ENCODE measurements at places on chromosomes 3 and 15.

GRCh38 chr15:94677202-94677790 lies 445.9 kb downstream of the MCTP2 start:
- no peak for DNase-seq

GRCh38 chr3:135091946-135092345 lies 296.9 kb downstream of the EPHB1 start:
- no peak for DNase-seq

GRCh38 chr3:23567917-23568316 lies 237.8 kb upstream of the UBE2E1 start:
- DNase-seq: no peak

DNA sequence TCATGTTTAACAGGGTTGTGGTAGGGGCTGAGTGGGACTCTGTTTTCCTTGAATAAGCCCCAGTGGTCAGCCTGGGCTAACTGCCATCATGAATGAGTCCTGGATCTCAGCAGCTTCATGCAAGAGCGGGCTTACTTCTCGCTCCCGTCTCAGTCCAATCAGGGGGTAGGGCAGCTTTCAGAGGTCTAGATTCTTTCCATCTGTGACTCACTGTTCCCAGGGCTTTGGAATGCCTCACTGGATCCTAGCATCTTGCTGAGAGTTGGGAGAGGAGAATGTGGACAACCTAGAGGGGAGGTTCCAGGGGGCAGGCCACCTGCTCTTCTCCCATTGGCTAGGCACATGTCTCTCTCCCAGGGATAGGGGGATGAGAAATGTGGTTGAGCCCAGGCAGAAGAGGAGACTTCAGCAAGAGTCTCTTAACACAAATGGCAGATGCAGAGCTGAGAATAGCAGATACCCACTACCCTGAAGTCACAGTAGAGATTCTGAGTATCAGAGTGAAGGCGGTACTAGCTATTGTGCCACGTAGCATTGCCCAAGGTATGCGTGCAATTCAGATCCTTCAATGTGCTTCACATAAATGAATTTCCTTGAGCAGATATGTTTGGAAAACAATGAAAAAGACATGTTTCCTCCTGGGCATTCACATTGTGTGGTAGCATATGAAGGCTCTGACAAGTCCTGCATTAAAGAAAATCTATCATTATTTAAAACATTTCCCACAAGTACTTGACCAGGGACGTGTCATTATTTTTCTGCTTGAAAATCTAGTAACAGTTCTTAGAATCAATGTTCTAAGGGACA lies 257.7 kb upstream of the PROK2 start:
- DNase-seq: no peak

DNA sequence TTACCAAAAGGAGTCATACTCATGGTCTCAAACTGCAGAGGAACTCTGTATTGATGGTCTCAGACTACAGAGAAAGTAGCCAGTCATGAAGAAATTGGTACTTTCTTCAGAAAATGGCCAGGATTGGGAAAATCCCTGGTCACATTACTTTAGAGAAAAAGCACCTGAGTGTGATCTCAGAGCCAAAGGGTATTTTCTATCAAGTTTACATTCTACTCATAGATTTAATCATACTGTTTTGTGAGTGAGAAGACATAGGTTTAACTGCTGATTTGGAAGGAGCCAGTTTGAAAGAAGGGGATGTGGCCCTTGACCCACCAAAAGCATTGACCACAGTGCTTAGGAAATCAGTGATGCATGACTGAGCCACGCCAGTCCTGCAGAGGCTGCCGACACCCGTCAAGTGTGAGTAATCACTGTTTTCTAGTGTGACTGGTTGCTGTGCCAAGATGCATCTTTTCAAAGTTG lies 203.6 kb downstream of the AKAP13 start:
- DNase-seq: peak; percentile 31

GRCh38 chr3:81395739-81396513 lies 365.5 kb downstream of the GBE1 start:
- no peak for DNase-seq

- DNase-seq: no peak
Measured at GRCh38 chr3:20317616-20318015, 131.6 kb upstream of the SGO1 start.

GRCh38 chr15:92638291-92638708 lies 17.3 kb downstream of the FAM174B start:
- no peak for DNase-seq

DNA sequence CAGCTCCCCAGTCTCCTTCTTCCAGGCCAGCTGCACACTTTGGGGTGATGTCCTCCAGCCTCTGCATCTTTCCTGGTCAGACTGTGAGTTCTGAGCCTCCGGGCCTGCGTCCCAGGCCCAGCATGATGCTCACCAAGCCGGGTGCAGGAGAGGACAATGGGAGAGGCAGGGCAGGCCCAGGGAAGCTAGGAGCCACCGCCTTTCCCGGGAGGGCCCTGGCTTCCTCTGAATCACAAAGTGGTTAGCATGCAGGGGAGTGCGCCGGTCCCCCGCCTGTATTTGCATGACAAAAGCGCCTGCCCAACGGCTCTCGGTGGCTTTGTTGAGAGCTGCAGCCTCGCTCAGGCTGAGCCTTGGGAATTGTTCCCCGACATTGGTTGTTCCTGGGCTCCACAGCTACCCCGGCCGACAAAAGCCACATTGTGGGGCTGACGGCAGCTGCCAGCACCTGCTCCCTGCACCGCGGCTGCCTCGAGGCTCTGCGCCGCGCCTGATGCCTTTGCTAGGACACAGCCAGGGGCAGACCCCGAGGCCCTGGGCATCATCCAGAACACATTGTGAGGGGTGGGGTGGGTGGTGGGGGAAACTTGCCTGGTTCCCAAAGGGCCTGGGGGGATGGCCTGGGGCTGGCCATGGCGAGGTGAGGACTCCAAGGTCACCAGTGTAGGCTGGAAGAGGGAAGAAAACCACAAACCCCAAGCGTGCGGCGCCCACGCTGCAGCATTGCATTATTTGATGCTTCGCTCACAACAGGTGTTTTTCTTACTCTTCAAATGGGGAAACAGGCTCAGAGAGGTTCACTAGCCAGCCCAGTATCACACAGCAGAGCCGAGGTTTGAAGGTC lies 20.0 kb upstream of the KLF13 start:
- no peak for DNase-seq

DNA sequence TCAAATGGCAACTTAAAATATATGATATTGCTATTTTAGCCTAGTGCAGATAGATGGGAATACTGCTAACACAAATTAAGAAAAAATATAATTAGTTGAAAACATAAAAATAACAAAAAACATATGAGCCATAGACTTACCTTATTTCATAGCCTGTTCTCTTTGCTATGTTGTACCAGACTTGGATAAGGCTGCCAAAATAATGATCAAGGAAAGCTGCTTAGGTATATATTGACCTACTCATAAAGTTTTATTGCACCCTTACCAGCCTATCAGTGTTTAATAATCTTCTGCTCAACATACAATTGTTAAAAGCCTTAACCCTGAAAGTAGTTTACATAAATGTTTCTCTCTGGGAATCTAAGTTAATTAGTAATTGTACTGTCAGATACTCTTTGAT lies at the start of gene SI:
Gene SI, minus strand, starts transcription at position 204 of the 400 bp plus-strand sequence. CDS start 2,484 bp downstream, outside the sequence.
- no peak for DNase-seq

DNA sequence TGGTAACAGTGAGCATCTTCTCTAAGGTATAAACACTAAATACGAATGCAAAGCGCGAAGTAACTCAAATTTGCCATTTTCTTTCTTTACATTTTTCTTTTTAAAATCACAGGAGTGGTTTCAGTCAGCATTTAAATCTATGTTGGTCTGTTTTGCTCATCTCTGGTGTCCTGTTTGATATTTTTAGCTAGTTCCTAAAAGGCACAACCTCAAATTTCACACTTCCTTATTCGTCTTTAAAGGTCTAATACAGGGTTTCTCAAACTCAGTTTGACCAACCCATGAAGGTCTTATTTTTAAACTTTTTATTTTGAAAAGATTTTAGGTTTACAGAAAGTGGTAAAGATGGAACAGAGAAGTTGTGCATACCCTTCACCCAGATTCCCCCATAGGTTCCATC lies 201.1 kb downstream of the MAGI1 start:
- DNase-seq: no peak

GRCh38 chr3:171068658-171069057 lies 42.1 kb upstream of the SLC2A2 start:
- no peak for DNase-seq

GRCh38 chr3:20235796-20236195 lies 49.8 kb upstream of the SGO1 start:
- DNase-seq: no peak

DNA sequence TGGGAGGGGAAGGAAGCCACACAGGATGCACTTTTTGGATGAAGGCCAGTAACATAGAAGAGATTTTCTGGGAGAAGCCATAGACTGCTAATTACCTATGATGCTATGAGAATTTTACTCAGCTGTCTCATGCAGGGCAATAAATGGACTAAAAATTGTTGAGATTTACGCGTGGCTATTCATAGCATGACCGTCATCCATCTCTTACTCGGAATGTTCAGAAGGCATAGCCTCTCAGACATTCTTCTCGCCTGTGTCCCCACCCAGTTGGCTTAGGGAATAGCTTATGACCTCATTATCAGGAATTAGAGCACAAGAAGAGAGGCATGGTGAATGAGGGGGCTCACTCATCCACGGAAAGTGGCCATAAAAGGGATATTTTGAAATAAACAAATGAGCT lies 107.9 kb upstream of the ATP10A start:
- no peak for DNase-seq

DNA sequence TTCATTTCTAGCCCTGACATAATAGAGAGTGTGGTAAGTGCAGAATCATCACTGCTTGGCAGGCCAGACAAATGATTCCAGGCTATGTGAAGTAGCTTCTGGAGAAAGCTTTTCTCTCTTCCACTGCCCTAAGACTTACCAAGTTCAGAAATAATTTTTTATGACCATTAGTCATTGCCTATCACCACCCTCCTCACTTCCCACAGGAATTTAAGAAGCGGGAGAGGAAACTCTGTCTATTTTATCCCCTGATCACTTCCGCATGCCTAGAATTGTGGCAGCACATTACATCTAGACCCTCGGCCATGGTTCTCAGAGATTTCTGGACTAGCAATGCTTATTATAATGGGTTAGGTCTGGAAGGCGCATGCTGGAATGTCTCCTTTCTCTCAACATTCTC lies 397.8 kb upstream of the NR2F2 start:
- DNase-seq: no peak

- DNase-seq: no peak
Measured at GRCh38 chr3:12141350-12141749, 17.4 kb downstream of the TIMP4 start.

- DNase-seq: no peak
Measured at GRCh38 chr3:20516311-20516710, 330.3 kb upstream of the SGO1 start.

DNA sequence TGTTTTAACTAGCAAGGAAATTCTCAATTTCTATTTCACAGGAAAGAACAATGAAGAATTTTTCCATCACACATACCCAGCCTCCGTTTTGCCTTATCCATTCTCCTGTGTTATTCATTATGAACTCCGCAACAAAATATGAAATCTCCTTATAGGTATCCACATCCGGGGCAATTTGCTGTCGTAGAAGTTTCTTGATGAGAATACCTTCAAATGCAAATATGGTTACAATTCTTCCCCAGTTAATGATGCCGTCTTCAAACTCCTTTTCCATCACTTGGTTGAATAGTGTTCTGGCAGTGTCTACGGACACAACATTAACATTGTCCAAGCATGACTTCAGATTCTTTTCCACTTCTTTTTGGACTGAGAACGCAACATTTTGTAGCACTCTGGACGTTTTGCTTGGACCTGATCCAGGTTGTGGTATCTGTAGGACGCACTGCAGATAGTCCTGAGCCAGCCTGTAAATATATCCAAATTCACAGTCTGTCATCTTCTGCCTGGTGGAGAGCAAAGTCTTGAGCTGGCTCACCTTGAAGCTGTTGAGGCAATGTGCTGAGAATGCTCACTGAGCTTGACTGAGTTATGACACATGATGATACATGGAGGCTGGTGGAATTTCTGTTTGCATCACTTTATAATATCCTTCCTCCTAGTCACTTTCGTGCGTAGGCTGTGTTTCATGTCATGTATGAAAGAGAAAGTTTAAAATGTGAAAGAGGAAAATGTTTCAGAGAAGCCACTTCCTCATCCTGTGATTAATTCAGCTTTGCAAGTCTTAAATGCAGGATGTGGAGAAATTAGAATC lies at the start of gene BCL2A1:
Gene BCL2A1, minus strand, starts transcription at position 573 of the 811 bp plus-strand sequence. Its CDS starts 77 bp downstream, at position 496.
- DNase-seq: peak; percentile 52

DNA sequence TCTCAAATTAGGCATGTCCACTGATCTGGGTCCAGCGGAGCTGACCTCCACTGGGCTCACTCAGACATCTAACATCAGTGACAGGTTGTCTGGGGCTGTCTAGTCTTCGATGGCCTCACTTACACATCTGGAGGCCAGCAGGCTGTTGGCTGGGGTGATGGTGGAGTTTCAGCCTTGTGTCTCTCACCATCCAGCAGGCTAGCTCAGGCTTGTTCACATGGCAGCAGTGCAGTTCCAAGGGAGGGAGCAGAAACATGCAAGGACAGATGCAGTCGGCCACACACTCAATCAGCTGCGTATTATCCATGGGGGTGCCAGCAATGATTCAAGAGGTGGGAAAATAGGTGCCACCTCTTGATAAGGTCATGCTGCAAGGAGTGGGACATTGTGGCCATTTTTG lies 292.5 kb downstream of the SHQ1 start:
- DNase-seq: no peak

DNA sequence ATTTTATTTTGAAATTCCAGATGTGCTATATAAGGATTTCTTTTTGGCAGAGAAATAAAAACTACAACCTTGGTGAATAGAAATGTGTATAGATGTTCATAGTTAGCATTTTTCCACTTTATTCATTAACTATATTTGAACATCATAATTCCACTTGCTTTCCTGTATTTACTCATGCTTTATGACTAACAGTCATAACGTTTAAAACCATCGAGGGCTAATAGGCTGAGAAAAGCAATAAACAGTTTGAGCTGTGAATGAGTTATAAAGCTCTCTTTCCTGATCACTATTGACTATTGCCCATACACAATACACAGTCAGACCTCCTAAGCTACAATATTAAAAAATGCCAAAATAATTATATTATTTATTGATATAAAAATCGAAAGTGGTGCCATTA lies 502.1 kb upstream of the RASGRP1 start:
- no peak for DNase-seq

- no peak for DNase-seq
Measured at GRCh38 chr3:94614192-94614591, 551.3 kb downstream of the NSUN3 start.

DNA sequence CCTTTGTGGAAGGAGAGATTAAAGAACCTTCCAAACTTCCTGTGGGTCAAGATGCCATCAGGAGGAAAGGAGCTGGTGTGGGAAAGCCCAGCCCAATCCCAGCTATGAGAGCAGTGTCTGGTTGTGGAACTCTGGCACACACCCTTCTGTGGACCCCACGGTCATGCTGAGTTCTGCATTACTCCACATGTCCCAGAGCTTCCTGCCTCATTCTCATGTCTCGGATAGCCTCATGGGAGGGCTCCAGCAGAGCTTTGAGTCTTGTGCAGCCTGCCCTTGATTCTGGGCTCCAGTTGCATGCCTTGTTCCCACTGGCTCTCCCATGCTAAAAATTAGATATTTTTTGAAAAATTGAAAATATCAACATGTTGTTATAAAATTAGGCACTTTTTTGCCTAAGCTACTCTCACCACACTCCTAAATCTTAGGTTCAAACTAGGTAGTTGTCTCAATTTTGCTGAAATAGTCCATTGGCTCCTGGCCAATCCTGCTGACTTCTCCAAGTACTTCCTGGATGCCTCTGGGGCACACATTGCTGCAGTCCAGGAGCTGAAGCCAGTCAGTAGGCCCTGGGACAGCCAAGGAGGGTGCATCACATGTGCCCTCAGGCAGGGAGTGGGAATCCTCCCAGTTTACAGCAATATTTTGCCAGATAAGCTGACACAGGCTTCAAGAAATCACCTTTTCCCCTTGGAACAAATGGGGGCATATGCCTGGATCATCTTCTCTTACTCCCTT lies 144.3 kb downstream of the EEFSEC start:
- DNase-seq: no peak

Data from stimulated activated CD4-positive, alpha-beta T cell treated with anti-CD3 and anti-CD28 coated beads, Interleukin-4, amount 100 ng/mL, for 1 hour (primary cell).